ENCODE measurements at places on chromosomes 12 and 14. TPM values are rescaled to one million over a fixed set of nuclear protein-coding genes. Genes with fewer than 3 reads are reported as not detected.

DNA sequence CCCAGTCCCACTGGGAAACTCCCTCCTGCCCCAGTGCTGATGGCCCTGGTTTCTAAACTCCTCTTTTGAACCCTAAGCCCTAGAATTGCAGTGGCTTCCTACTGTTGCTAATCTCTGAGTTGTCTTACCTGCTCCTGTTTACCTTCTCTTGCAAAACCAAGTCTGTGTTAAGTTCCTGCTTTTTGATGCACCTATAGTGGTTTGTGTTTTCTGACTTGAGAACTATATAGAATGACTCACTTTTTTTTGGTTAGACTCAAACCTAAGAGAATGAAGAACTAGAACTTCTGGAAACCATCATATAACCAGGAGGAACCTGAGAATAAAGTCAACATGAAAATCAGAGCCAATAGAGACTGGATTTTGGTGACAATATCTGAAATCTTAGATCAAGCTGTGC is 5.5 kb upstream of the GAS2L3 start:
- DNase-seq: no peak

- peak; percentile 56 for DNase-seq
Measured at GRCh38 chr14:67513631-67514108, 19.4 kb upstream of the PLEKHH1 start.

DNA sequence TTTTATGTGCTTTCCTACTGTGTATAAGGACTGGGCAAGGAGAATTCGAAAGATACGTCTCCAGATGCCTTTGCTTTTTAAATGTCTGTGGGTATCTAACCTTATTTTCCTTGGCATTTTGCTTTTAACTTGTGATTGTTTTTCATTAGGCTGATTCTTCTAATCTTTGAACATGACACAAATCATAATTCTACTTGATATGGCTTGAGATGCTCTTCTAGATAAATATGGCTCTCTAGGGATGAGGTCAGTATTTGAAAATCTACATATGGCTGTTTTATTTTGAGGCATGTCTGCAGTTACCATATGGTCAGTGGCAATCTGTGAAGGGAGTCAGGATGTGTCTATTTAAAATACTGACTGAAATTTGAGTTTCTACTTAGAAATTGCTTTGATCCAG is 139.2 kb downstream of the SLC2A13 start:
- DNase-seq: peak; percentile 20

GRCh38 chr12:42410340-42410739 is 84.4 kb downstream of the PPHLN1 start:
- no peak for DNase-seq

GRCh38 chr12:57272337-57273151 is 21.6 kb upstream of the STAC3 start:
- DNase-seq: no peak

Gene ANG
- 24.5 TPM for polyA plus RNA-seq

DNA sequence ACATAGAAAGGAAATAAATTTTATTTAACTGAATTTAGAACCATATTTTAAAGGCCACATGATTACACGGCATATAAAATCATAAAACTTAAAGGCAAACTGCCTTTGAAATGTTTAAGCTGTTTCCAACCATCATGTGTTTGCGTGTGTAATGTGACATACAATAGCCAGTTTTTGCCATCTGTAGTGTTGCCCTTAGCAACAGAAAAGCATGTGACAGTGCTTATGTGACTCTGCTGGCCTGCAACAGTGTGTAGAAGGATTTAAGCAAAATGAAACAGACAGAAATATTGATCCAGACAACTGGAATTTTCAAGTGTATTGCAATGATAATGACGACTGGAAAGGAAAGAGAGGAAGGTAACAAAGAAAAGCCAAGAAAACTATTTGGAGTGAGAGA is 49.5 kb downstream of the TSPAN19 start:
- DNase-seq: no peak

GRCh38 chr14:64221391-64222003 is 72.7 kb downstream of the ESR2 start:
- DNase-seq: no peak

Gene CLEC6A
- polyA plus RNA-seq: not detected

DNA sequence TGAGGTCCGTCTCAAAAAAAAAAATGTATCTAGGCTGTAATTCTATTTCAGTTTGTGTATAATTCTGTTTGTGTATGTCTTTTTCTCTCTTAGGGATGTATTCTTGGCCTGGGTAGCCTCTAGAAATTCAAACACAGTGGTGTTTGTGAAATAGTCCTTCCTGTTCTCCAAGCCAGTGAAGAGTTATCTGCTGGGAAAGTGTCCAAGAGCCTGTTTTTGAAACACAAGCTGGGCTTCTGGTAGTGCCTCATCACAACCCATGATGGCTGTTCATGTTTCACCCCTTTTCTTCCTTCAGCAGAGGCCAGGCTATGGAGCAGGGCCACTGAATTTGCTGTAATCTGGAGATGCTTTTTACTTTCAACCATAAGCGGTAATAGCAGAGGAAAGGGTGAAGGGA is 14.7 kb downstream of the METTL3 start:
- DNase-seq: no peak

Gene CD163
- 22.8 TPM for polyA plus RNA-seq

Gene GAS2L3
- 1.7 TPM for polyA plus RNA-seq

GRCh38 chr14:44291366-44291915 is 215.6 kb downstream of the FSCB start:
- DNase-seq: no peak

Gene KRT2
- polyA plus RNA-seq: not detected

Gene BCL11B
- polyA plus RNA-seq: 0.13 TPM

Gene RGS6
- polyA plus RNA-seq: 1.4 TPM

GRCh38 chr14:68174446-68174845 is 354.9 kb downstream of the RAD51B start:
- DNase-seq: no peak

- DNase-seq: no peak
Measured at GRCh38 chr12:79482323-79482722, 208.4 kb downstream of the PAWR start.

- DNase-seq: no peak
Measured at GRCh38 chr12:59055204-59055860, 135.0 kb upstream of the LRIG3 start.

Gene NXPH4
- 0.71 TPM for polyA plus RNA-seq

Gene SLC39A9
- 45.9 TPM for polyA plus RNA-seq

GRCh38 chr12:48451372-48451771 is 21.0 kb upstream of the ANP32D start:
- no peak for DNase-seq

Gene KRT3
- polyA plus RNA-seq: not detected

- peak; percentile 28 for DNase-seq
Measured at GRCh38 chr12:130859161-130859560, 12.7 kb upstream of the RAN start.

- DNase-seq: no peak
Measured at GRCh38 chr12:91513313-91513712, 330.7 kb upstream of the DCN start.

Gene ACOT6
- 1.4 TPM for polyA plus RNA-seq

GRCh38 chr12:127125607-127126259 is 1141.2 kb upstream of the TMEM132C start:
- no peak for DNase-seq

DNA sequence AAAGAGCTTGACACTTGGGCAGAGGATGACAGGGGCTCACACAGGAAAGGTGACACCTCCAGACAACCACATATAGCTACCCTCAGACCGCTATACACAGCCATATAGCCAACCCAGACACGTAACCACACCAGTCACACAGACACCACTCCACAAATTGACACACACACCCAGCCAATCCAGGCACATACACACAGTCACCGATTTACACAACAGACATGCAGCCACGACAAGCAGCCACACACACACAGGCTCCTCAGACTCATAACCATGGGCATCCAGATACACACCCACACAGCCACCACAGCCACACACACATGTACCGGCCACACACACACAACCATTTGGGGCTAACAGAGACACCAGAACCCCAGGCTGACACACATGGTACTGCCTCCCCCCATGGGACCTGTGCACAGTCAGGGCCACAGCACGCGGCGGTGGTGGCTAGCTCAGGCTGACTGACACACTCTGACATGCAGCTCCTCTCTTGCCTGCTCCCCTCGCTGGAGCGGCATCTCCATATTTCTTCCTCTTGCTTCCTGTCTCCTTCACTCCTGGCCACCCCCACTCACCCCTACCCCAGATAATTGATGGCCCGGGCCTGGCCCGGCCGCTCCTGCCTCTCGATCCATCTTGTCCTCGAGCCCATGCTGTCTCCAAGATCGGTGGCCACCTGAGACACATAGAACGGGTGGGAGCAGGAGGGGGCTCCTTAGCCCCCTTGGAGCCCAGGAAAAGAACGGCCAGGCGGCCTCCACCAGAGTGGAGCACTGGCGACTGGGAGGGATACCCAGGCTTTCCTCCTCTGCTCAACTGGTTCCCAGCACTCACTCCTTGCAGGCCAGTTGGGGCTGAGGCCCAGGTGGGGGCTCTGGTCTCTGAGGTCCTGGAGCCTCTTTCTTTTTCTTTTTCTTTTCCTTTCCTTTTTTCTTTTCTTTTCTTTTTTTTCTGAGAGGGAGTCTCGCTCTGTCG is 6.0 kb upstream of the SHMT2 start:
- peak; percentile 59 for DNase-seq

GRCh38 chr12:110067531-110067930 is 19.2 kb upstream of the C12orf76 start:
- no peak for DNase-seq

Gene ACSM4
- not detected for polyA plus RNA-seq

GRCh38 chr12:20366776-20367409 is 1.4 kb upstream of the PDE3A start:
- DNase-seq: no peak

DNA sequence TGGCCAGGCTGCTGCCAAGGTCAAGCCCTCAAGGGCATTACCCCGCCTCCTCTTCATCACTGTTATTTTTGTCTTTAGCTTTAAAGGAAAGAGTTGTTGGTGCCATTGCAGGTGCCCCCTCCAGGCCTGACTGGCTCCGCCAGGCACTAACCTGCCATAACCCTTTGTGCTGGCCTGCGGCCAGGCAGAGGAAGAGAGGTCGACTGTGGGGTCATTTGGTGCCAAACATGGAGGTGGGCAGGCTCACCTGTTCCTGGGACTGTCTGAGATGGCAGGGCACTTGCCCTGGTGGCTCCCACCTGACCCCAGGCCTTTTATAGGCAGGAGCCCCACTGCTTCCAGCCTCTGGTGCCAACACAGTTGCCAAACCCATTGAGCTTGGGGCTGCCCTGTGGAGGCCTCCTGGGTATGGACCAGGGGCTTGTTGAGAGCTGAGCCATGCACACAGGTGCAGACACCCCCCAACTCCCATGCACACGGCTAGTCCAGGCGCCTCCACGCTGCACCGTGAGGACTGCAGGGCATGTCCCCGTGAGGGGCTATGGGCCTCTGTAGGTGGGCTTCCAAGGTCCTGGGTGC is 29.4 kb upstream of the PLD4 start:
- DNase-seq: peak; percentile 50

Gene ZNF219
- 12.6 TPM for polyA plus RNA-seq

GRCh38 chr12:92244036-92244435 is 98.4 kb upstream of the BTG1 start:
- DNase-seq: no peak

GRCh38 chr12:92064422-92064821 is 81.2 kb downstream of the BTG1 start:
- no peak for DNase-seq

- DNase-seq: no peak
Measured at GRCh38 chr12:69044887-69045286, 111.9 kb upstream of the CPM start.
